ENCODE measurements at places on chromosomes 16 and 17.

DNA sequence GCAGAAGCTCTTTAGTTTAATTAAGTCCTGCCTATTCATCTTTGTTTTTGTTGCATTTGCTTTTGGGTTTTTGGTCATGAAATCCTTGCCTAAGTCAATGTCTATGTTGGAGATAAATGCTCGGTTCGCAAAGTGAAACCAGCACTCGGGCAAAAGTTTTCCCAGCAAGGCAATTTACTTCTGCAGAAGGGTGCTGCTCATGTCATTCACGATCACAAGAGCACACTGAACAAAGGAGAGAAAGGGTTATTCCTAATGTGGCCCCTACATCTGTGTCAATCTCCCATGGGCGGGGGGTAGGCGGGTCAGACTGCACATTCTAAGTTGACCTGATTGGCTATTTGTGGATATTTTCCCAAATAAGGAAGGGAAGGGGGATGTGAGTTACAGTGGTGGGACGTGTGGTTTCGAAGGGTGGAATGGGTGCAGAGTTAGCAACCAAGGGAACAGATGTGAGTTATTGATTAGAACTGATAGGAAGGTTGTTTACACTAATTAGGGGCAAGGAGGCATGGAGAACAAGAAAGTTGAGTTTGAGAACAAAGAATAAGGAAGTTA is 23.0 kb downstream of the ATF7IP2 start:
- DNase-seq, result no peak

- DNase-seq, result no peak
These were observed 22.7 kb upstream of the ASGR2 start for GRCh38 chr17:7137171-7137943.

DNA sequence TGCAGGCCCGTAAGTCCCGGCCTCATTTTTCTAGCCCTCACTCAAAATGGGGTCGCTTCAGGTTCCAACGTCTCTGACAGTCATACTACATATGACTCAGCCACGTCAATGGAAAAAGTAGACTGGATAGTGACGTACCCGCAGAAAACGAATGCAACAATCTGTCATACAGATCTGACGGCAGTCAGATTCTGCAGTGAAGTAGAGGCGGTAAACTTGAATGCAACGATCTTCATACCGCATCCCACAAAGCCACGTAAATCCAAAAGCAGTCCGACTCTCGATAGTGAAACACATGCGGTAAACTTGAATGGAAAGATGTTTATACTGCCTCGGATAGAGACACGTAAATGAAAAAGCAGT is 38.4 kb upstream of the ARL4D start:
- peak; percentile 30 for DNase-seq

- DNase-seq, result no peak
These were observed 85.8 kb upstream of the SEC14L1 start for GRCh38 chr17:77054936-77055335.

- DNase-seq, result no peak
These were observed 13.3 kb upstream of the RBBP6 start for GRCh38 chr16:24525970-24526559.

All from SW 1271 (cell line).